Esophagus mucosa (tissue), 1 donor: ENCODE measurements at places on chromosomes 12 and 14. TPM values are rescaled to one million over a fixed set of nuclear protein-coding genes. Genes with fewer than 3 reads are reported as not detected.

The LRP1-AS gene
- not detected for total RNA-seq

The RTN1 gene
- total RNA-seq = 0.80 TPM

- ATAC-seq = no peak
Observed at GRCh38 chr14:78673845-78674244, 503.7 kb downstream of the NRXN3 start.

- ATAC-seq = no peak
Observed at GRCh38 chr14:54562334-54562733, 4.6 kb upstream of the SAMD4A start.

DNA sequence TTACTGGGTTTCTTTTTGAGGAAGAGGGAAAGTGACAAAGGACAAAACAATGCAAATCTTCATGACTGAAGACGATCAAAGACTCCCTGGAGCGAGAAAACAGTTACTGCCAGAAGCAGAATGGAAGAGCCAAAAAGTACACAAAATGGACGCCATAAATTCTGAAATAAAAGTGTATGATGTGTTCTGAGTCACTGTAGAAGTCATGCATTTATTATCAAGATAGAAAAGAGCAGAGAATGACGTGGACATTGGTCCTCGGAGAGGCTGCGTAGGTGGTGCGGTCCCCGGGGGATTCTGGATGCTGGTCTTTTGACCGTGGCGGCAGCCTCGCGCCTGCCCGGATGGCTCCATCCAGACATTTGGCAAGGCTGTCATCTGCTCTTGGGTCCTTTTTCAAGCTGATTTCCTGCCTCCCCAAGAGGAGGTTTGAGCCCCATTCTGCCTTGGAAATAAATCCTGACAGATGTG, 52.8 kb downstream of the C14orf132 start:
- no peak for ATAC-seq

The PDZRN4 gene
- total RNA-seq = 0.24 TPM

DNA sequence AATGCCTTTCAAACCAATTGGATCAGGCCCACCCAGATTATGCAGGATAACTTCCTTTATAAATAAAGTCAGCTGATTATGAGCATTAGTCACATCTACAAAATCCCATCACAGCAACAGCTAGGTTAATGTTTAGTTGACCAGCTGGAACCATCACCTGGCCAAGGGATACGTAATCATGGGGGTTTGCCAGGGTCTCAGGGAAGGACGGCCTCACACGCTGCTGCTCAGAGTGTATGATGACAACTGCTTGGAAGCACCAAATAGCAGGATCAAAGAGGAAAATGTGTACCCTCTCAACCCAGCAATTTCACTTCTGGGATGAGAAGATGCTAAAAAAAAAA, 162.6 kb downstream of the SLC15A4 start:
- no peak for ATAC-seq

The TAC3 gene
- total RNA-seq = not detected

DNA sequence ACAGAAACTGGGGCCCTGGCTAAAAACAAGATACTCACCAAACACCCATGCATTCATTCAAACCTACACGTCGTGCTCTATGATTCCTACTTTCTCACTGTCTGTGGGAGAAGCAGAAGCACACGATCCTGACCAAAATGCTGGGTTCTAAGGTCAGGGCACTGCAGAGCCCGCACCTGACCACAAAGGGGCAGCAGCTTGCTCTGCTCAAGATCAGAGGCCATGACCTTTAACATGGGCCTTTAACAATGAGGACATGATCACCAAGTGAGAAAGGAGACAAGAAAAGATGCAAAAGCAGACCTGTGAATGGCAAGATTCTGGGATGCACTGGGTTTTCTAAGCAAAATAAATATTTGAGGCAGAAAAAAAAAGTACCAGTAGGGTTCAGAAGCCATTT, 40.1 kb upstream of the VPS33A start:
- ATAC-seq = no peak

The KCNJ8 gene
- 1.1 TPM for total RNA-seq

DNA sequence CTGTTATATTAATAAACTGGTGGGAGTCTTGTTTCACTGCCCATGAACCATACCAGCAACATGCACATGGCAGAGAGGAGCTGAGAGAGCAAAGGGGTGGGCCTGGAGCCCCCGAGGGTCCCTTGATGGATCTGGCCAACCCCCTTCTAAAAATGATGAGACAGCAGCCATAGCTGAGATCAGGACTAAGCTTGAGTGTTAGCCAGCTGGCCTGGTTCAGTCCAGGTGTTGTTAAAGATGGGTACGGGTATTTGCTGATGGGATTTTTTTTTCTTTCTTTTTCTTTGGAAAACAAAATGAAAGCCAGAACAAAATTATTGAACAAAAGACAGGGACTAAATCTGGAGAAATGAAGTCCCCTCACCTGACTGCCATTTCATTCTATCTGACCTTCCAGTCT, 16.0 kb downstream of the PCBP2 start:
- ATAC-seq = no peak

GRCh38 chr14:102195446-102195845, 55.7 kb downstream of the WDR20 start:
- ATAC-seq = no peak

DNA sequence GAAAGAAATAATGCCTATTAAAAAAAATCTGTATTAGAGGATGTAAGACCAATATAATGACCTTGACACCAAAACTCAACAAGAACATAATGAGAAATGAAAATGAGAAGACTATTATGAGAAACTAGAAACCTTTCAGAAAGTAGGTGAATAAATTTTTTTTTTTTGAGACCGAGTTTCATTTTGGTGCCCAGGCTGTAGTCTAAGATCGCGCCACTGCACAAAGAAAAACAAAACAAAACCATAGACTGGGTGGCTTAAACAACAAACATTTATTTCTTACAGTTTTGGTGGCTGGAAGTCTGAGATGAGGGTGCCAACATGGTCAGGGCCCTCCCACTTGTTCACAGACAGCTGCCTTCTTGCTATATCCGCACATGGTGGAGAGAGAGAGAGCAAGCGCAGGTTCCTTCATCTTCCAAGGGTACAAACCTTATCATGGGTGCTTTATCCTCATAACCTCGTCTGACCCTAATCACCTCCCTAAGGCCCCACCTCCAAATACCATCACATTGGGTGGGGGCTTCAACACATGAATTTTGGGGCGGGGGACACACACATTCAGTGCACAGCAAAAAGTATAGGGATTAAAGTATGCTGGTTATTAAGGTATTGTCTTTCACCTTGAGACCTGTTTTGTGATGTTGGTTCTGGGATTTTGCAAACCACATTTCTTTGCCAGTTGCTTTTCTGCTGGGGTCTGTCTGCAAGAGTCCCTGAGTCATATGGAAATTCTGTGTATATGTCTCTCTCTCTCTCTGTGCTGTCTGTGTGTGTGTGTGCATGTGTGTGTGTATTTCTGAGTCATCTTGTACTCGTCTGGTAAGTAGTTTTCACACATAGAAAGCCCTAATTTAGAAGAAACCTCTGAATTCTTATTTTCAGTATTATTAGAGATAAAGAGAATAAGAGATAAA, 26.2 kb downstream of the ZCRB1 start:
- no peak for ATAC-seq

- no peak for ATAC-seq
Observed at GRCh38 chr12:22617630-22618029, 7.3 kb upstream of the ETNK1 start.

The AKAP5 gene
- total RNA-seq = 0.16 TPM

GRCh38 chr12:5384015-5384414, 47.9 kb upstream of the NTF3 start:
- ATAC-seq = no peak

DNA sequence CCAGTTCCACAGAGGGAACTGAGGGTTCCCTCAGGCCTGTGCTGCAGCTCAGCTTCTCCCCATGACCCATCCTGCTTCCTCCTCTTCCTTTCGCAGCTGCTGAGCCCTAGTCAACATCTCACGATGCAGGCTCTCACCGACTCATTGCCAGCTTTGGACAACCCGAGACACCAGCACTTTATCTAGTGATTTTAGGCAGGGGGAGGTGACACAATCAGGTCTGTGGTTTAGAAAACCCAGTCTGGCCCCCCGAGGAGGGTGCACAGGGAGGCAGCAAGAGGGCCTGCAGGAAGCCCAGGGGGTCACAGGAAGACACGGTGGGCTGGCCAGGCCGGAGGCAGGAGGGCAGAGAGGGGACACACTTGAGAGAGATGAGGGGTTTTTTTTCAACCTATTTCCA, 35.4 kb downstream of the DIO3 start:
- no peak for ATAC-seq

GRCh38 chr12:92927436-92928281, 1.4 kb downstream of the EEA1 start:
- no peak for ATAC-seq

DNA sequence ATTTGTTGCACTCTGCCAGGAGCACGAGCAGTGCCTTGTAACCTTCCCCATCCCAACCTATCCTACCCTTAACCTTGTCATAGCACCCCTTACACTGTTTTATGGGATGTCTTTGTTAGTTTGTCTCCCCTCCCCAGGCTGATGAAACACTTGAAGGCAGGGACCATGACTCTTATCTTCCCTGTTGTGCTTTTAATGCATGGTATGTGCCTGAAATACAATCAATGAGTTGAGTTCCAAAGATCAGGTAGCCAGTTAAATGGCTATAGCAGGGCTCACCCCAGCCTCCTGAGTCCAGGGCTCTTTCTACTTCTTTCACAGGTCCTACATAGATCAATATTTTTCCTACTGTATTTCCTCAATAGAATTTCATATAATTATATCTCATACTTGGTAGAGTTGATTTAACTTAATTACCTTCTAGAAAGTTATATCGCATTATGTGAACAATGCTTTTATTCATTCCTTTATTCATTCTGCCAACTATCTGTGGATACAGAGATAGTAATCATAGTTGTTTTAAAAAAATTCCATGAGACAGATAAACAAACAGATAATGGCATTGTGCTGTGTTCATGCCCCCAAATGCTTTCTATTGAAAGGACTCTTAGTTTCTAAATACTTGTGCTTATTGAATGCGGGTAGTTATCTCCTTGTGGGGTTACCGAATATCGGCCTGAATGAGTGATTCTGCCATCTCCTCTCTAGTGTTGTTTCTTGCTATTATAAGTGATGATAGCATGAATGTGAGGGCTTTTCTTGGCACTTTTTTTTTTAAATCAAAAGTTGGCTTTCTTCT, 347.4 kb downstream of the NPAS3 start:
- no peak for ATAC-seq

- no peak for ATAC-seq
Observed at GRCh38 chr12:2320841-2321240, 268.1 kb downstream of the CACNA1C start.

GRCh38 chr12:91417650-91418049, 235.0 kb upstream of the DCN start:
- ATAC-seq = no peak

The ACRBP gene
- total RNA-seq = 0.56 TPM

GRCh38 chr14:66284346-66284745, 201.8 kb upstream of the CCDC196 start:
- no peak for ATAC-seq

The INHBC gene
- total RNA-seq = not detected

DNA sequence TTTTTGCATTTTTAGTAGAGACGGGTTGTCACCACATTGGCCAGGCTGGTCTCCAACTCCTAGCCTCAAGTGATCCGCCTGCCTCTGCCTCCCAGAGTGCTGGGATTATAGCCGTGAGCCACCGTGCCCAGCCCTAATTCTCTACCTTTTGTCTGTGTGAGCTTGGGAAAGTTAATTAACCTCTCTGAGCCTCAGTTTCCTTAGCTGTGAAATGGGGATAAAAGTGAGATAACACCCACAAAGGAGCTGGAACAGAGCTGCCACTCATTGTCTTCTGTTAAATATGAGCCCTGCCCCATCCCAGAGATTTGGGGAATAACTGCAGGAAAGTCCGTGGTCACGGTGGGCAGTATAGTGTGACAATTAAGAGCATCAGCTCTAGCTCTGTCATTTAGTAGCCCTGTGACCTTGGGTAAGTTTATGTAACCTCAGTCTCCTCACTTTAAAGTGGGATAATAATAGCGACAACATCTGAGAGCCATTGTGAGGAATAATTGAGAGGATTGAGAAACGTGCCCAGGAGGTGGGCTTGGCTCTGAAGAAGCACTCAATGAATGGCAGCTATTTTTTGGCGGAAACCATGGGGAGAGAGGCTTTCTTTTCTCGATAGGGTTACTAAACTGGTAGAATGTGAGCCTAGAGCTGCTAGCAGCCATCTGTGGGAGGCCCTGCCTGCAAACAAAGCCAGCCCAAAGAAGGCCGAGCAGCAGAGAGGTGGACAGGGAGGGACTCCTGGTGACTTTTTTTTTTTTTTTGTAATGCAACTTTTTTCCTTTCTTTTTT, 60.8 kb upstream of the MED13L start:
- ATAC-seq = no peak

- ATAC-seq = no peak
Observed at GRCh38 chr12:105721891-105722290, 391.4 kb downstream of the C12orf75 start.

DNA sequence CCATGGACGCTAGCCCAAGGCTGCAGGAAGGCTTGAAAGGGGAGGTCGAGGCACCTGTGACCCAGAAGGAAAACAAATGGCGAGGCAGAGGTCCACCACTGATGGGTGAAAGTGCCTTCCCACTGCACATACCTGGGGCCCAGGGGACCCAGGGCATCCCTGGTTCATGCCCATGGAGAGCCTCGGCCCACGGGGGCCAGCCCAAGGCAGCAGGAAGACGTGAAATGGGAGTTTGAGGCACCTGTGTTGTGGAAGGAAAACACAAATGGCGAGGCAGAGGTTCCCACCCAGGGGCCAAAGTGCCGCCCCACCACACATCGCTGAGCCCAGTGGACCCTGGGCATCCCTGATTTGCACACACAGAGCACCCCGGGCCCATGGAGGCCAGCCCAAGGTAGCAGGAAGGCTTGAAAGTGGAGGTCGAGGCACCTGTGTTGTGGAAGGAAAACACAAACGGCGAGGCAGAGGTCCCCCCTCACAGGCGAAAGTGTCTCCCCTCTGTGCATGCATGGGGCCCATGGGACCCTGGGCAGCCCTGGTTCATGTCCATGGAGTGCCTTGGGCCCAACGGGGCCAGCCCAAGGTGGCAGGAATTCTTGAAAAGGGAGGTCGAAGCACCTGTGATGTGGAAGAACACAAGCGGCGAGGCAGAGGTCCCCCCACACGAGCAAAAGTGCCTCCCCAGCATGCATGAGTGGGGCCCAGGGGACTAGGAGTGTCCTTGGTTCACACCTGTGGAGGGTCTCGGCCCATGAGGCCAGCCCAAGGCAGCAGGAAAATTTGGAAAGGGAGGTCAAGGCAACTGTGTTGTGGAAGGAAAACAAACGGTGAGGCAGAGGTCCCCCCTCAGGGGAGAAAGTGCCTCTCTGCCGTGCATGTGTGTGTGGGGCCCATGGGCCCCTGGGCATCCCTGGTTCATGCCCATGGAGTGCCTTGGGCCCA, 383.3 kb downstream of the ALG10 start:
- ATAC-seq = no peak

- ATAC-seq = peak; percentile 82
Observed at GRCh38 chr12:42482748-42483520, 106.6 kb downstream of the PRICKLE1 start.

GRCh38 chr12:111085096-111085495, 164.7 kb upstream of the MYL2 start:
- no peak for ATAC-seq
